GM04503 (cell line): ENCODE measurements at places on chromosomes 3 and 15.

DNA sequence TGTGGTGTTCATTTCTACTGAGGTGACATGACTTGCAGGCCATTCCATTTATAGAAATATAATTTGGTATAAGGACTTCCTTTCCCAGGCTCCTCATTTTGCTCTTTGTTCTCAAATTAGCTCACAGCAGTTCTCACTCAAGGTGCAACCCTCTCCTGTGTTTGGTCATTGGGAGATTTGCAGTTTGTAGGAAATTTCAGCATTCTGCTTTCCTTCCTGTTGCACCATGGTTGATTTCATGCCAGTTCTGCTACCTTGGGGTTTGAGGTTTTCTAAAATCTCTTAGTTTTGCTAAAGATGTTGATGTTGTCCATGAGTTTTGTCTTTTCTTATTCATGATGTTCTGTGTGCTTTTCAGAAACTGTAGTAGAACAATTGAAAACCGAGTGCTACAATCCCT lies 65.7 kb upstream of the PROK2 start:
- DNase-seq: no peak

DNA sequence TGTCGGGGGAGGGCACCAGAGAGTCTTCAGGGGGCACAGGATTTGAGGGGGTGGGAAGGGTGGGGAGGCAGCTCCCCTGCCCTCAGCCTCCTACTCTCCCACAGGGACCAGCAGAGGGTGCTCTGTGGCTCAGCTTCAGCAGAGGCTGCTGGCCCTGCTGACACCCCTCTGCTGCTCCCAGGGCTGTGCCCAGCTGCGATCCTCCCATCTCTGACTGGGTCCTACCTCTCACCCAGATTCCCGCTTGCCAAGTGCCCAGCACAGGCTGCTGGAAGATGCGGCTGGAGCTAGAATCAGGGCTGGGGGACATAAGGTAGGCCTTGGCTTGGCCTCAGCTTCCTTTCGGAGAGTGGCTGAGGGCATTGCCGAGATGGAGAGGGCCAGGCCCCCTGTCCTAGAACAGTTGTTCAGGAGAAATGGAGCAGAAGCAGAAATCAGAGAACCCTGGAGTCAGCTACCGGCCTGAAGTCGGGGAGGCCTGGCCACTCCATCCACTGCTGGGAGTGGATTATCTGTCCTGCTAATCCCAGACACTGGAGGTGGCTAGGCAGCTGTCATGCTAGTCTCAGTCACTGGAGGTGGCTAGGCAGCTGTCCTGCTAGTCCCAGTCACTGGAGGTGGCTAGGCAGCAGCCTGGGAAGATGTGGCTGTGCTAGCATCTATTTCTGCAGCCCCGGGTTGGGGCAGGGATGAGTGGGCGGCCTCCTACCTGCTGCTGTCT lies 3.9 kb downstream of the GRM2 start:
- no peak for DNase-seq

GRCh38 chr3:191412759-191413158 lies 48.2 kb upstream of the PYDC2 start:
- DNase-seq: peak; percentile 89

GRCh38 chr15:25366058-25366457 lies 72.8 kb downstream of the UBE3A start:
- no peak for DNase-seq

DNA sequence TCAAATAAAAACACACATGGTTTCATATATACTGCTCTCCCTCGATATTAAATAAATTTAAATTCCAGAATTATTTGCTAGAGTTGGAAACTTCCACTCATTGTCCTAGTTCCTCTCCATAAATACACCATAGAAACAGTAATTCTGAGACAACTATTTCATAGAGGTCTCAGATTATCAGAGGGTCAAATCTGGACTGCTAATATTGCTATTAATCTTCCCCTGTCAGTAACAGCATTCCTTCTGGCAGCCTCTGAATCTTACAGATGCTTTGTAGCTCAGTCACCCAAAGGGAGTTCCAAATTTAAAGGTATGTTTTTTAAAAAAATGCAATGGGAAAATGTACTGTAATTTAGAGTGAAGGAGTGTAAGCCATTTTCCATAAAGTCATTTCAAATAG lies 428.8 kb downstream of the PYDC2 start:
- DNase-seq: no peak

DNA sequence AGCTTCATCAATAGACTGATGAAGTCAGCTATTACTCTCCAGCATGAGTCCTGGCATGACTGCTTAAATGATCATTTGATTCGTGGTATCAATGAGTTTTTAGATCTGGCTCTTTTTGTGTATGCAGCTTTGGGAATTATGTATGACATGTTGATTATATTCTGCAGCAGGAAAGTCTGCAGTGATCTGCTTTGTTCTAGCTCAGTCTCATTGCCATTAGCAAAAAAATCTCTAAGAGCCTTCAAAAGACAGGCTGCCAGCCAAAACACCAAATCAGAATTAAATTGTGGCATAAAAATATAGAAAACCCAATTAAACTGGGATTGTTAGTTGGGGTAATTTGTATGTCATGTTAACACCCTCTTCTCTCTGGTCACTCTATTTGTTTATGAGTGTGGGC lies 1021.0 kb upstream of the SEMA6D start:
- DNase-seq: no peak

DNA sequence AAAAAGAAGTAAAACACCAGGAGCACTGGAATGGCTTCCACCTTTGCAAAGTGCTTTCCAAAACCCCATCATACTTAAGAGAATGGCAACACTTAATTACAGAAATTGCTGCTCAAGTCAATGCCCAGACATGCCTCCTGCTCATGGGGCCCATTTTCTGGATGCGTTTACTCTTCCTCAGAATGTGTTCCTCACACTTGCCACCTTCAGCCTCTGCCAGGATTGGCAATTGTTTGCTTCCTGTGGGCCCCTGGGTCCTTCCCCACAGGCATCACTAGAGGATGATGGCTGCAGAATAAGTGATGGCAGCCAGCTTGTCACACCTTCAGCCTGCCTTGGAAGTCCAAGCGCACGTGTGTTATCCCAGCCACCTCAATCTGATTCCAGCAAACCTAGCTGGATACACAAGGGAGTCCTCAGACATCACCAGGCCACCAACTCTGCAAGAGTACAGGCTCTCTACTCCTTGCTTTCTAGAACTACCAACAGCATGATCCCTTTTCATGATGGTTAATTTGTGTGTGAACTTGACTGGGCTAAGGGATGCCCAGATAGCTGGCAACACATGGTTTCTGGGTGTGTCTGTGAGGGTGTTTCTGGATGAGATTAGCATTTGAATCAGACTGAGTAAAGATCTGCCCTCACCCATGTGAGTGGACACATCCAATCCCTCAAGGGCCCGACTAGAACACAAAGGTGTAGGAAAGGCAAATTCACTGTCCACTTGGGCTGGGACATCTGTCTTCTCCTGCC lies 4.9 kb upstream of the NUP210 start:
- no peak for DNase-seq

- DNase-seq: peak; percentile 61
Measured at GRCh38 chr15:73637527-73637926, 4.3 kb upstream of the NPTN start.

DNA sequence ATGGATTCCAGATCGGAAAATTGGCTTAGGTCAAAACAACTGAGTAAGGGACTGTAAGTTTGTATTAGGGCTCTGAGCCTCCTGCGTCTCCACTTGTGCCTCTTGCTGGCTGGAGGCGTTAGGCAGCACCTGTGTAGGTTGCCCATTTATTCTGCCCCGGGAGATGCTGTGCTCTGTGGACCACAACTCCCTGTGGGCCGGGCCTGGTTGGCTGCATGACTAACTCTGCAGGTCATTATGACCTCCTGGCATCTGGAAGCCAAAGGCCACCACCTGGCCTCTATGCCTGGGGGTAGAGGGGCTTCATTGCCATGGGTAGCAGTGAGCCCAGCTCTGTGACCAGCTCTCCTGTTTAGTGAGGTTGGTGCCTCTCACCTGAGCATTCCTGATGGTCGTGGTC lies 36.0 kb upstream of the BDH1 start:
- no peak for DNase-seq

DNA sequence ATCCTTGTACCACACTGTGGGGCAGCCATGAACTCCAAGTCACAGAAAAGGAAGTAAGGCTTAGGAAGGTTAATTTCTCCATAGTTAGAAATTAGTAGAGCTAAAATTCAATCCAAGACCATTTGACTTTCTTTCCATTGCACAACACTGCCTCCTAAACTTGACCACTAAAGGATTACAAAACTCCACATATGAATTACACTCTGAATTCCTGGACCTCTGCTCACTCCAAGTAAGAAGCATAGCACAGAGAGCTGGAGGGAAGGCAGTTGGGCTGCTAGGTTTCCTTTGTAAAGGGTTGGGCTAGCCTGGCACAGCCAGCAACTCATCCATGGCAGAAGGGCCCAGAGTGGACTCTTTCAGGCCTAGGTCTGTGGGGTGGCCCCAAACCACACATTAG lies 134.4 kb downstream of the MYLK start:
- DNase-seq: peak; percentile 96

DNA sequence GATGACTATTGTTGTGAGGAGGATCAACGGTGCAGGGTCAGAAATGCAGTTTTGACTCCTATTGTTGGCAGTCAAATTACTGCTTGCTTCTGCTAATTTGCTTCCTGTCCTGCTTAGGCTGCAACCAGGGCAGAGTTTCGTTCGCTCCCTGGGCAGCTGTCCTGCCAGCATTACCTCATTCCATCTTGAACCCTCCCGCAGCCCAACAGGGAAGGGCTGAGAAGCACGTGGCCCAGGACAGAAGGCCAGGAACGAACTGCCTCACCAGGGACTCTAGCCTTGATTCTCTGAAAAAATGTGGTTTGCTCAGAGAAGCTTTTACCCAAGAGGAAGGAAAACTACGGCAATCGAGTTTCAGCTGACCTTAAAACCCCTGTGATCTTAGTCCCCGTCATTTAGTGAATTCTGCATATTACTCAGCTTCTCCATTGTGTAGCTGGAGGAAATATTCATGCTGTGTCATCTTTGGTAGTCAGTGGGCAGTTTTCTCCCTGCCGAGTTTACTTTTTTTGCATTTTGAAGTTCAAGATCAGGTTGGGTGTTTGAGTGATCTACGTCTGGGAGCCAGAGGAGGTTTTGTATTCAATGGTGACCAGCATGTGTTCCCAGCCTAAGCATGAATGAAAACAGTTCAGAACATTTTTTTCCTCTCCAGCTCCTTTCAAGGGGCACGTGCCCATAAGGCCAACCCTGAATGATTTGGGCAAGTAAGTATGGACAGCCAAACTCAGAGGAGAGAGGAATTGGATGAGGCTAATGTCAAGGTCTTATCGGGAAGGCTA lies 23.0 kb downstream of the TLNRD1 start:
- DNase-seq: peak; percentile 59

GRCh38 chr3:171649267-171649666 lies 161.0 kb downstream of the PLD1 start:
- no peak for DNase-seq

DNA sequence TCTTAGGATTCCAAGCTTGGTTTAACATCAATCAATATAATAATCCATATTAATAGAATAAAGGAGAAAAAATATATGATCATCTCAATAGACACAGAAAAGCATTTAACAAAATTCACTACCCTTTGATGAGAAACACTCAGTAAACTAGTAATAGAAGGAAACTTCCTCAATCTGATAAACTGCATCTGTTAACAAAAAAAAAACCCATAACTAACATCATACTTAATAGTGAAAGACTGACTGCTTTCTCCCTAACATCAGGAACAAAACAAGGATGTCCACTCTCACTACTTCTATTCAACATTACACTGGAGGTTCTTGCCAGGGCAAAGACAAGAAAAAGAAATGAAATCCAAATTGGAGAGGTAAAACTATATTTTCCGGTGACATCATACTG lies 30.5 kb downstream of the LRRK1 start:
- DNase-seq: no peak

GRCh38 chr3:188006726-188007393 lies 147.1 kb upstream of the LPP start:
- DNase-seq: no peak

DNA sequence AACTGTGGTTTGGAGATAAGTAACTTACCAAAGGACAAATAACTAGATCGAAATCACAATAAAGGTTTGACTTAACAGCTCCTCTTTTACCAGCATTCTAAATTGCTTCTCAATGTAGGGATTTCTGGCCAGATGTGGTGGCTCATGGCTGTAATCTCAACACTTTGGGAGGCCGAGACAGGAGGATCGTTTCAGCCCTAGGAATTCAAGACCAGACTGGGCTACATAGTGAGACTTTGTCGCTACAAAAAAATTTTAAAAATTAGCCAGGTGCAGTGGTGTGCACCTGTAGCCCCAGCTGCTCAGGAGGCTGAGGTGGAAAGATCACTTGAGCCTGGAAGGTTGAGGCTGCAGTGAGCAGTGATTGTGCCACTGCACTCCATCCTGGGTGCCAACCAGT lies 17.4 kb upstream of the IGF2BP2 start:
- no peak for DNase-seq

GRCh38 chr15:38885471-38885952 lies 320.9 kb upstream of the RASGRP1 start:
- peak; percentile 78 for DNase-seq

- no peak for DNase-seq
Measured at GRCh38 chr3:127608362-127608718, 10.1 kb downstream of the MCM2 start.

DNA sequence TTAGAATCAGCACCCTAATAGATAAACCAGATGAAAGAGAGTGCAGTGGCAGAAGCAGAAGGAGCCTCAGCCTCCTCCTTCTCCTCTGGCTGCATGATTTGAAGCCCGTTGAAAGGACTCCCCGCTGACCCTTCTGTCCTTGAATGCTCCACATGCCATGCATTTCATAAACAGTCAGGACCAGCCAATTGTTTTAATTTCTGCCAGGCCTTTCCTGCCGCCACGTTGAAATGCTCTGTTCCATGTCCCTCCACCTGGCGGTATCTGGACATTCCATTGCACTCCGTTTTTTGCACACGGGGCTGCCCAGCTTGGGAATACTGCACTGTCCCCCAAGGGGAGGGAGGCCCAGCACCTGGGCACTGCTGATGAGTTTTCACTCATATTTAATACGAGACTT lies 35.2 kb upstream of the GLCE start:
- DNase-seq: no peak

- no peak for DNase-seq
Measured at GRCh38 chr3:185733980-185734724, 90.7 kb downstream of the IGF2BP2 start.

GRCh38 chr3:191388823-191389222 lies 58.5 kb upstream of the UTS2B start:
- no peak for DNase-seq

DNA sequence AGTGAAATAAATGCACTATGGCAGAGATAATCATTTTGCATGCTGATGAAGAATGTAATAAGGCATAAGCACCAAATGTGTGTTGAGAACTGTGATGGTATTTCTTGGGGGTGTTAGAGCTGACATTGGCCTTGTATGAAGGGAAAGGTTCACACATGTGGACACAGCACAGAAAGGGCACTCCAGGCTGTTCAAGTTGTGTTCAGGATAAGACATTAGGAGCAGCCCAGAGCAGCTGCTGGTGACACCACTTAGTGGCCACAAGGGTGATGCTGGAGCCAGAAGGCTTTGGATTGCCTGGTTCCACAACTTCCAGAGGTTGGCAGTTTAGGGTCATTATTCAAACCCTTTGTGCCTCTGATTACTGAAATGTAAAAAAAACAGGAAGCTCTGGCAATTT lies 155.4 kb downstream of the GOLGA6L6 start:
- DNase-seq: no peak
